KBM-7 (cell line): ENCODE measurements at places on chromosomes 3 and 15.

GRCh38 chr3:140031170-140031569, 96.2 kb downstream of the CLSTN2 start:
- no peak for DNase-seq

DNA sequence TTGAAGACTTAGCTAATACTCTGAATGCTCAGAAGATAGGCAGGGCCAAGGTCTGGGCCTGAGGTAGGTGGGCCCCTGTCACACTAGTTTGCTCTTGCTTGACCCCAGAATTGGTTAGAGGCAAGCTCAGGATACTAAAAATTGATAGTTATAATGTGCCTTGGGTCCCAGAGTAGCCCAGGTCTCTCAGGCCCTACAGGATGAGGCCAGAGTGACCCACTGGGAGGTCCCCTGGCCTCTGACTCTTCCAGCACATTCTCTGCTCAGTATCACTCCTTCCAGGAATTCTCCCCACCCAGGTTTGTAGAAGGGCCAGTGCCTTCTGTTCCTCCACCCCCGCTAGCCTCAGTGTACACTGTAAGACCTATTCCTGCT, 667 bp upstream of the KLHDC8B start:
- no peak for DNase-seq

GRCh38 chr3:4720316-4721075, 227.3 kb downstream of the ITPR1 start:
- DNase-seq: peak; percentile 87

- no peak for DNase-seq
Measured at GRCh38 chr3:197019021-197019420, 10.6 kb downstream of the MELTF start.

DNA sequence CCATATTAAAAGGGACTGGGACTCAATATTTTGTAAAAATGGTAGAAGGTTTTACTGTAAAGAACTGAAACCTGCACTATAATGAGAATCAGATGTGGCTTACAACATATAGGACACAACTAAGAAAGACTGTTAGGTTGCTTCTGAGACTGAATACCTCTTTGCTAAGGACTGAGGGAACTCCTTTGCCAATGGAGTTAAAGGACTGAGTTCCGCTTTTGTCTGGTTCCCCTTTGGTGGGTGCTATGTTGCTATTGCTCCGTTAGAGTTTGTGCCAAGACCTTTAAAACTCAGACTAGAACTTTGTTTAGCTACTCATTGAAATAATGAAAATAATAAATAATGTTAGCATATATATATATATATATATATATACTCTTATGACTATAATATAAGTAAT, 147.8 kb upstream of the KCNMB2 start:
- DNase-seq: no peak

DNA sequence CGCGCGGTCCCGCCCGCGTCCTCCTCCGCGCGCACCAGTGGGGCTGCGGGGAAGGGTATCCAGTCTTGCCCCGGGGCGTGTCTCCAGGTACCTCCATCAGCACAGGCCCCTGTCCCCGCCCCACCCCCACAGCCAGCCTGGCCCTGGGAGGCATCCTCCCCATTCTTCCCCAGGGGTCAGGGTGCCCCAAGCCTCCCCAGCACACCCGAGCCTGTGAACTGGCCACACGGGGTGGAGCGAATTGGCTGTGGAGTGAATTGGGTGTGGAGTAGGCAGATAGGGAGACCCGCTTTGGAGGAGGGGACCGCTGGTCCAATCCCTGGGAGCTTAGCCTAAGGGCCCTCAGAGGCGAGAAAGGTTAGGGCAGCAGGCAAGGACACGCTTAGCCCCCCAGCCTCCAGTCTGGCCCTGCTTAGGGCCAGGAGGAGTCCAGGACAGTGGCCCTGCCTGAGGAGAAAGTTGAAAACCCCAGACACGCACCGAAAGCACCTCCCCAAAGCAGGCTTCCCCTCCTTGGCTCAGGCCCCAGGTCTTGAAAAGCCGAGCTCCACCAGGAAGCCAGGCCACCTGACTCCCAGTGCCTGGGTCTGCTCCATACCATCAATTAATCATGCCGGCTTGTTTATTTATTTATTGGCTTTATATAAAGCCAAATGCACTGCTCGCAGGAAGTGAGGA, 107.7 kb upstream of the SLC6A11 start:
- DNase-seq: no peak

- DNase-seq: peak; percentile 49
Measured at GRCh38 chr15:77650265-77650664, 17.6 kb upstream of the LINGO1 start.

GRCh38 chr3:108620250-108620649, 30.7 kb downstream of the DZIP3 start:
- no peak for DNase-seq

DNA sequence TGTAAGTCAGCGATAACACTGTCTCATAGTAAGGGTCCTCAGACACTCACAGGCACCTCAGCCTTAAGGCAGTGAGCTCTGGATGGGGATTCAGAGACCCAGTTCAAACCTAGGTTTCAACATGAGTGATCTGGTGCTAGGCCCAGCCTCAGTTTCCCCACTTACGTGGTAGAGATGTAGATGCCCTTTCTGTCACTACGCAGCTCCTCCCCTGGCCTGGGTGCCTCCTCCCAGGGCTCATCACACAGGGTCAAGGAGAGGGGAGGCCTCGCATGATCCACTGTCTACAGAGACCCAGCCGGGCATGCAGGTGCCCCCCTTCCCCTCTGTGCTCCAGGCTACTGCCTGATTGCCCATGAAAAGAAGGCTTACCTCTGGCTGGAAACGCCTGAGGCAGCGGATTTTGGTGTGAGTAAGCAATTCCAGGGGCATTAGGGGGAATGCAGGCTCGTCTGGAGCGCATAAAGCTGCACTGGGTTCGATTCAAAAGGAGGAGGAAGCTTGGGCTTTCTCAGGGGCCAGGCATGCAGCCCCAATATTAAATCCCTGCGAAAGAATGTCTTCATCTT, 69.8 kb upstream of the ANKRD34C start:
- DNase-seq: no peak

- DNase-seq: no peak
Measured at GRCh38 chr3:123157209-123157597, 44.5 kb upstream of the SEC22A start.

GRCh38 chr3:150117076-150117475, 146.4 kb upstream of the PFN2 start:
- no peak for DNase-seq

- DNase-seq: no peak
Measured at GRCh38 chr3:198051836-198052235, 91.8 kb downstream of the LMLN start.

GRCh38 chr15:41462084-41462795, 31.4 kb upstream of the ITPKA start:
- DNase-seq: peak; percentile 12

- DNase-seq: no peak
Measured at GRCh38 chr3:149087208-149087607, 875 bp upstream of the HLTF start.

GRCh38 chr3:107555359-107555758, 32.6 kb downstream of the BBX start:
- no peak for DNase-seq
